ENCODE measurements at places on chromosomes 7 and 10.

DNA sequence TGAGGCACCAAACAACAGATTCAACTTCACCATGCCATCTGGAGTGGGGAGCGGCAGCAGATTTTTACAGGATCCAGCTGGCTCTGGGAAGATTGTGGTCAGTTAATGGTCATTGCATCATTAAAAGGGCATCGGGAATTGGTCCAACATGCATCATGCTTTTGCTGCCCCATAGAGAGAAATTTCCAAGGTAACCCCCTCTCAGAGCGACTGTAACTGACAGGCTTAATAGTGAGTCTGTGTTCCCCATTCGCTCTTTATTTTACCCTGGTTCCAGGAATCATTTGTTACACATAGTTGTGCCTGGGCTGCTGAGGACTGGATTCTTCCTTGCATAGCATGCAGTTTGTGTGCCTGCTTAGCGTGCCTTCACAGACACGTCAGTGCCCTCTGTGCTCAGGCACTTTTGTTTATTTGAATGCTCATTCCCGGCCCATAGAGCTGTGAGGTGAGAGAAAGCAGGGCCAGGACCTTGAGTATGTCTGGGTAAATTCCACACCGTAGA is 49.9 kb downstream of the CDHR3 start:
- DNase-seq: no peak

- DNase-seq: no peak
These were observed 529.5 kb upstream of the FZD8 start for GRCh38 chr10:36171556-36171952.

DNA sequence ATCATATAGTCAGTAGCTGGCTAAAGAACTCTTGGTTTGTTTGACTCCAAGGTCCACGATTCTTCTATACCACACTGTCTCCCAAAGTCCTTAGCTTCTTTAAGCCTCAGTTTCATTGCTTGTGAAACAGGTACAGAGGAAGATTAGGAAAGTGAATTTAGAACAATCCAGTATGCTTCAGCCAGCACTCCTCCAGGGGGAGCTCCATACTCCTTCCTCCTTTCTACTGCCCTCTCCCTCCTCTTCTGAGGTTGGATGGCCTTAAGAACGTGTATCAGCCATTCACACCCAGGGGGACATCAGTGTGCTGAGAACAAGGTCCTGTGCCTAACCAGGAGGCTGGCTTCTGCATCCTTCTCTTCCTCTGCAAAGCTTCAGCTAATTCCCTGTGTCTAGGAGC is 54.8 kb upstream of the CALD1 start:
- DNase-seq: no peak

GRCh38 chr7:152553671-152554317 is 118.0 kb upstream of the KMT2C start:
- no peak for DNase-seq
